Body of pancreas (tissue), 4 donors: ENCODE measurements at places on chromosomes 3 and 15. TPM values are rescaled to one million over a fixed set of nuclear protein-coding genes. Genes with fewer than 3 reads are reported as not detected.
A peak's percentile ranks its signal among the peaks of the same experiment; 100 is the strongest.

Gene ST3GAL6
- 35.3 TPM for total RNA-seq

Gene SNURF
- total RNA-seq, result 9.9 TPM

Gene MYO5C
- total RNA-seq, result 76.8 TPM

Gene CFAP20DC
- total RNA-seq, result 1.0 TPM

Gene OIP5
- not detected for total RNA-seq

Gene HIGD2B
- not detected for total RNA-seq

Gene IL17RB
- 16.5 TPM for total RNA-seq

DNA sequence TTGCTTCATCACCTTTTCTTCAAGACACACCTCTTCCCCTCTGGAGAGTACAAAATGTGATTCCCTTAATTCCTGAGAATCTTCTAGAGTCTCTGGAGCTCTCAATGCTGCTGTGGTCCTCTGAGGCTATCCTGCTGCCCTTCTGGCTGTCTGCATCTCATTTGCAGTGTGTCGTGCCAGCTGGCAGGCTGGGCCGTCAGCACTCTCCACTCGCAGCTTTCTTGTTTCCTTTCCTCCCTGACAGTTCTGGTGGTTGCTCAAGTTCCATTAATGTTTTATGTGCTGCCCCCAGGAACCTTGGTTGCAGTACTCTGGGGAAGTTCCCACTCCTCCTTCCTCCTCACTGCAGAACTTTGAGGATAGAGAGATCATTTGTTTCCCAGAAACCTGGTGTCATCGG, 210.8 kb upstream of the ROPN1 start:
- peak; percentile 18 for DNase-seq

- DNase-seq, result no peak
These were observed 394.1 kb upstream of the TBL1XR1 start for GRCh38 chr3:177591379-177591778.

- DNase-seq, result peak; percentile 69
These were observed 34.3 kb downstream of the ZBTB38 start for GRCh38 chr3:141402476-141403171.

- DNase-seq, result no peak
These were observed 3.1 kb downstream of the RBP2 start for GRCh38 chr3:139473155-139473771.

GRCh38 chr3:108862865-108863798, 40.5 kb downstream of the TRAT1 start:
- no peak for DNase-seq

- peak; percentile 24 for DNase-seq
These were observed 21.2 kb downstream of the IGSF10 start for GRCh38 chr3:151439652-151440125.
